ENCODE measurements at places on chromosomes 5 and 9. TPM values are rescaled to one million over a fixed set of nuclear protein-coding genes. Genes with fewer than 3 reads are reported as not detected.

The COL23A1 gene
- not detected for total RNA-seq

The RNF180 gene
- 6.1 TPM for total RNA-seq

The IFNA21 gene
- total RNA-seq = not detected

The ATP10B gene
- total RNA-seq = not detected

The WHRN gene
- 0.25 TPM for total RNA-seq

The DMRT3 gene
- not detected for total RNA-seq

The ORM2 gene
- total RNA-seq = not detected

The KLF4 gene
- 25.3 TPM for total RNA-seq

The LRRC14B gene
- total RNA-seq = not detected

Measured in aortic smooth muscle cell (primary cell).